Activated CD4-positive, alpha-beta T cell treated with anti-CD3 and anti-CD28 coated beads, Interleukin-2, amount 10 ng/mL, durations not matched to agents 7 days and 5 days (primary cell): ENCODE measurements at places on chromosomes 1 and 21. TPM values are rescaled to one million over a fixed set of nuclear protein-coding genes. Genes with fewer than 3 reads are reported as not detected.

- H3K4me1 ChIP-seq = peaks cover 63% of the 10 kb centered on the region
- peaks cover 34% of the 10 kb centered on the region for H3K36me3 ChIP-seq
- no peaks in the 10 kb centered on the region for H3K27me3 ChIP-seq
- no peak for DNase-seq
- no peak overlapping the region for H3K27ac ChIP-seq
- H3K4me3 ChIP-seq = no peak overlapping the region
Observed at GRCh38 chr1:25546193-25546592, 2.8 kb downstream of the LDLRAP1 start.

- no peak for DNase-seq
- H3K36me3 ChIP-seq = peaks cover 52% of the 10 kb centered on the region
- peak overlapping the region; percentile 68 for H3K27ac ChIP-seq
- H3K4me3 ChIP-seq = no peak overlapping the region
- H3K4me1 ChIP-seq = peaks cover 41% of the 10 kb centered on the region
Observed at GRCh38 chr21:44063151-44063912, 43.9 kb upstream of the PWP2 start.

DNA sequence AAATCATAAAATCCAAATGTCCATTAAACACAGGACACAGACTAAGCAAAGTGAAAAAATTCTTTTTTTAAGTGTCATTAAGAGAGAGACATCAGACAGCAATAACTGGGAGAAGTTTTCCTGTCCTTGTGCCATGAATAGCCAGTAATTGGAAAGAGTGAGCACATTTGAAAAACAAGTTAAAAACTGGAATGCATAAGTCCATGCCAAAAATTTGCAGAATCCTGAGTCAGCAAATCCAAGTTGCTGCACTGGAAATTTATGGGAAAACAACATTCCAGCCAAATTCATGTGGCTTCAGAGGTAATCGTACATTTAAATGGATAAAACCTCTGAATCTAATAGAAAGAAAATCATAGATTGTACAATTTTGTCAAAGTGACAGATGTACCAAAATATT, 291.4 kb downstream of the LRRC40 start:
- no peak overlapping the region for H3K27ac ChIP-seq
- no peak overlapping the region for H3K4me3 ChIP-seq
- no peak for DNase-seq
- no peaks in the 10 kb centered on the region for H3K4me1 ChIP-seq
- no peaks in the 10 kb centered on the region for H3K27me3 ChIP-seq

DNA sequence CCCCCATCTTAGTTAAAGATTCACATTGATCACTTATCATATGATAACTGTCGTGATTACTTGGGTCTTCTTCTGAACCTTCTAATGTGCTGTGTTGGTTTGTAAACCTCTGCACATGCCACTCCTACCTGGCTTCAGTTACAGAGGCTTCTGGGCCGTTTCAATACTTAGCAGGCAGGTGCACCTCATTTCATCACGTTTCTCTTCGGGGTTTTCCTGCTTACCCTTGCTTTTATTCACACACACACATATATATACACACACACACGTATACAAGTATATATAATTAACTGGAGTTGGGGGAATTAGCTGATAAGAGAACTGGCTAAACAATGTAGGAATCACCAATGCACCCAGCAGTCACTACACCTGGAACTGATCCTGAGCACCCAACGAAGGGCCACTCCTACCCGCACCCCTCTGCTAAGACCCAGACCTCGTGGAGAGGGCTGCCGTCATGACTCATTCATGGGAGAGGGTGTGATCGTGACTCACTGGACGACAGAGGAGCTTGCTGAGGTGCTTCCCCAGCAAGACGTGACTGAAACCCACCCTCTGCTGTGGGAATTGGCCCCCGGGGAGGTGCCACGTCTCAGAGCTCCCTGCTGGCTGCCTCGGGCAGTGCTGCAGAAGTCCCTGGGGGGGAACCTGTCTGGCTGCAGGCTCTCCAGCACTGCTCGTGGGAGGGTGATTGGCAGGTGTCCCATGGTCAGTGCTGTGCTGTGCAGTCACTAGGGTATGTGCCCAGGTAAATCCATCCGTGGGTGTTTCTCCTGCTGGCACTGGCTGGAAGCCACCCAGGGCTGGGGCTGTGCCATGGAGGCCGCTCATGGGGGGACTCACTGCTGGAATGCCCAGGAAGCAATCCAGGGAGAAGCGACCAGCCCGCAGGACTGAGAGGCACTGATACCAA, 166.6 kb downstream of the DYRK1A start:
- H3K4me3 ChIP-seq = no peak overlapping the region
- no peak overlapping the region for H3K27ac ChIP-seq
- peaks cover 19% of the 10 kb centered on the region for H3K27me3 ChIP-seq
- no peaks in the 10 kb centered on the region for H3K36me3 ChIP-seq
- DNase-seq = no peak

DNA sequence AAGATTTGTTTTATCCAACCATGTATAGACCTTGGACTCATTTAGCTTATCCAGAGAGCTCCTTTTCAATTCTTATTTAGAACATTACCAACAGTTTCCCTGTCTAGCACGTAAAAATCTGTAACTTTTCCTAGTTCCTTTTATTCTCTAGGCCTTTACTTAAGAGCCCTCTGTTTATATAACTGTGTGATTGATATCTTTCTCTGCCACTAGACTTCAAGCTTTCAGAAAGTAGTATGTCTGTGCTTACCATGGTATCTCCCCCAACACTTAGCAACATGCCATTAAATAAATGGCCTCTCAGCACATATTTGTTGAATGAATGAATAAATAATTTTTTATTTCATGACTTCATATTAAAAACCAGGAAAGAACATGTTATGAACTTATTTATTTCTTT, 209.4 kb downstream of the PTPRC start:
- H3K36me3 ChIP-seq = peaks cover 63% of the 10 kb centered on the region
- H3K4me1 ChIP-seq = peaks cover 1% of the 10 kb centered on the region
- no peak overlapping the region for H3K27ac ChIP-seq
- DNase-seq = no peak
- no peaks in the 10 kb centered on the region for H3K27me3 ChIP-seq
- no peak overlapping the region for H3K4me3 ChIP-seq

DNA sequence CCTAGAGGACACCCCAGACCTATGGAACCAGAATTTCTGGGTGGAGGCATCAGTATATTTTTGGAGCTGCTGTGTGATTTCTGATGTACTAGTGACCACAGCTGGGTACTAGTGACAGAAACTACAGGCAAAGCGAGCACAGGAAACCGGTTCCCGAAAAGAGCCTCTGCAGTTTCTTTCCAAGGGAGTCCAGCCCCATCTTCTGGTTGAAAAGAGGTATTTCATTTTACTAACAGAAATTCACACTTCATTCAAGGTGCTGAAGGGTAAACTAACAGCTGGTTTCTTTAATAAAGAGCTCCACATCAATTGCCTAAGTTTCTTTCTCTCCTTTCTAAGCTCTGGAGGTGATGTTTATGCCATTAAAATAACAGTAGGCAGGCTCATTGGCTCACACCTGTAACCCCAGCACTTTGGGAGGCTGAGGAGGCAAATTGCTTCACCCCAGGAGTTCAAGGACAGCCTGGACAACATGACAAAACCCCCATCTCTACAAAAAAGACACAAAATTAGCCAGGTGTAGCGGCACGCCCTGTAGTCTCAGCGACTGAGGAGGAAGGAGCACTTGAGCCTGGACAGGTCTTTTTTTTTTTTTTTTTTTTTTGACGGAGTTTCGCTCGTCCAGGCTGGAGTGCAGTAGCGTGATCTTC, 22.0 kb downstream of the THAP3 start:
- peak; percentile 51 for DNase-seq
- no peaks in the 10 kb centered on the region for H3K27me3 ChIP-seq
- H3K4me3 ChIP-seq = no peak overlapping the region

GRCh38 chr1:27513528-27513927, 23.6 kb upstream of the WASF2 start:
- no peaks in the 10 kb centered on the region for H3K36me3 ChIP-seq
- H3K4me3 ChIP-seq = no peak overlapping the region
- no peak for DNase-seq

DNA sequence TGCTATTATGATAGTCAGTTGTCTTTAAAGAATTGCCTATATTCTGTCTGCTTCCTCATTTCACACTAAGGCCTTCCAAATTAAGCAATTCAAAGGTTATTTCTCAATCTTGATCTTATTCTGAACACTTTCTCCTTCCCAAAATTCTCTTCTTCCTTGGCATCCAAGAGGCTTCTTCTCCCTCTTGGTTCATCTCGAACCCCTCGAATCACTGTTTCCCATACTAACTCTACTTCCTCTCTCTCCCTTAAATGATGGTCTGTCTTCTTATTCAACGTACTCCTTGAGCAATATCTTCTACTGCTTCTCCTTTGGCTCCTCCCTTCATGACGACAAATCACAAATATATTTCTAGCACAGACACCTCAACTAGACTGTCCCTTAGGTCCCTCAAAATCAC, 4.5 kb downstream of the COPA start:
- H3K4me1 ChIP-seq = peaks cover 35% of the 10 kb centered on the region
- H3K36me3 ChIP-seq = peaks cover 55% of the 10 kb centered on the region
- no peak for DNase-seq
- H3K4me3 ChIP-seq = no peak overlapping the region
- no peak overlapping the region for H3K27ac ChIP-seq

GRCh38 chr1:150765296-150765976, at the start of gene CTSS:
Gene CTSS, minus strand, starts transcription at chr1:150765778. Its CDS starts 1,015 bp downstream, at chr1:150764763.
- peaks cover 5% of the 10 kb centered on the region for H3K27me3 ChIP-seq
- H3K27ac ChIP-seq = peak within 1 kb of the TSS; percentile 92
- peaks cover 36% of the 10 kb centered on the region for H3K36me3 ChIP-seq
- peaks cover 37% of the 10 kb centered on the region for H3K4me1 ChIP-seq
- DNase-seq = peak; percentile 18
- peak within 1 kb of the TSS; percentile 88 for H3K4me3 ChIP-seq

DNA sequence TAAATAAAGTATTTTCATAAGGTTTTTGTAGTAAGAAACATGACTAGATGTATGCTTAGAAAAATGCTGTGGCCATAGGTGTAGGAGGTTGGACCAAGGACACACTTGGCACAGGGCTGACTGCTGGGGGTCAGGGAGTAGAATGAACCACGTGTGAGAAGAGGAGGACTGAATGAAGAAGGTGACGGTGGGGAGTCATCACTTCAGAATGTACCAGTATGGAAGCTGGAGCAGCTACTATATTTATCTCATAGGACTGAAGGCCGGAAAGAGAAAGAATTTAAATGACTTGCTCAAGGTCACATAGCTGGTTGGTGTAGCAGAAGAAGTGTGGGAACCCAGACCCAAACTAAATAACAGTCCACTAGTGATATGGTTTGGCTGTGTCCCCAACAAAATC, 79.8 kb upstream of the HAO2 start:
- no peak overlapping the region for H3K4me3 ChIP-seq
- no peaks in the 10 kb centered on the region for H3K36me3 ChIP-seq
- H3K27me3 ChIP-seq = peaks cover 20% of the 10 kb centered on the region
- no peaks in the 10 kb centered on the region for H3K4me1 ChIP-seq

GRCh38 chr1:4315202-4315601, 339.2 kb upstream of the AJAP1 start:
- H3K27me3 ChIP-seq = no peaks in the 10 kb centered on the region
- no peak for DNase-seq
- no peak overlapping the region for H3K4me3 ChIP-seq

DNA sequence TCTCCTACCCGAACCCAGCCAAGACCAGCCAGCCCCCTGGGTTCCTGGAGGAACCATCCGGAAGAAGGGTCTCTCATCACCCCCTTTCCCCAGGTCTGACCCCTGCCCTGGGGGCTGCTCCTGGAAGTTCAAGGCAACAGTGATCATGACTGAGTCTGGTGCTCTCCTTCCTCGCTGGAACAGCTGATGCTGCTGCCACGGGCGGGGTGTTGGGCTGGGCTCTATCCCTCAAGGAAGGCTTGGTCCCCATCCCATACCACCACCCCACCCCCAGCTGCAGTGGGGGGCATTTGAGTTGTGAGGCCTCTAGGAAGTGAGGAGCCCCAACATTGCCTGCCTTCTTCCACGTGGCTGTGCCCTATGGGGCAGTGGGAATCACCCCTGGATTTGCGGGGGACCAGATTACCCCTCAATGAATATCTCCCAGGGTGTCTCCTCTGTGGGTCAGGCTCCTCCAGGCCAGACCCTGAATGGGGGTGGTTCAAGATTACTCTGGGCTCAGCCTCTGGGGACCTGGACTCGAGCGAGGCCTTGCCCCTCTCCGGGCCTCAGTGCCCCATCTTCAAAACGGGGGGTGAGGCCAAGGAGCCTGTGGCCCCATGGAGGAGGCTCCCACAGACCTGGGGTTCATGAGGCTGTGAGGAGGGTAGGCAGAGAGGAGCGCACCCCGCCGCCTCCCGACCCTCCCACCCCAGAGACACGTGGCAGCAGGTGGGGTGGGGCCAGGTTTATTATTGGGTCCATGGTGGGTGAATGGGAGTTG, 2.8 kb downstream of the MASP2 start:
- no peak for DNase-seq
- H3K27me3 ChIP-seq = no peaks in the 10 kb centered on the region
- no peaks in the 10 kb centered on the region for H3K4me1 ChIP-seq
- no peak overlapping the region for H3K4me3 ChIP-seq

GRCh38 chr1:85022700-85023099, 25.6 kb downstream of the MCOLN3 start:
- no peaks in the 10 kb centered on the region for H3K36me3 ChIP-seq
- H3K27ac ChIP-seq = no peak overlapping the region
- peaks cover 11% of the 10 kb centered on the region for H3K4me1 ChIP-seq

DNA sequence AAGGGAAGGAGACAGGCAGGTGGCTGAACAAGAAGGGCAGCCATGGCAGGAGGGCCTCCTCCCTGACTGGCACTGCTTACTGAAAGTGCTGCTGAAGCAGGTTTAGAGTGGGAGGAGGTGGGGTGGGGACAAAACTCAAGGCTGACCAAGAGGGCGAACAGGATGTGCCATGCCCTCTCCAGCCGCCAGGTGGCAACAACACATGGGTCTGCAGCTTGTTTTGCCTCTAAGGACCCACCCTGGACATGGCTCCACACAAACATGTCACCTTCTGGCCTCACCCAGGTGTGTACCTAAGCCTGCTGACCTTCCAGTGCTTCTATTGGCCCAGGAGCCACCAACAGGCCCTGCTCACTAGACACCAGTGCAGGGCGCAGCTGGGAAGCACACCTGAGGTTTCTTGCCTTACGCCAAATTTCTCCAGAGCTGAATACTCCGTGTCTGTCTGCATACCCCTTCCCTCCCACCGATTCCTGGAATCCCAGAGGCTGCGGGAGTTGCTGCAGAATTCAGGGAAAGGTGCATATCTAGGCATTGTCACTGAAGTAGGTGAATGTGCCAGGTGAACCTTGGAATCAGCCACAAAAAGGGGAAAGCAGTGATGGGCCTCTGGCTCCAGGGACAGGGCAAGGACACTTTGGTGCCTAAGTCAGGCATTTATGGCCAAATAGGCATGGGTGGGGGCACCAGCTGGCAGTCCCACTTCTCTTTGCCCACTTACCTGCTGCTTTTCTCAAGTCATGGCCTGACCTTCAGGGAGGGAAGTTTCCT, 5.3 kb downstream of the PSRC1 start:
- peak; percentile 66 for DNase-seq
- H3K27me3 ChIP-seq = no peaks in the 10 kb centered on the region
- peaks cover 38% of the 10 kb centered on the region for H3K4me1 ChIP-seq
- H3K36me3 ChIP-seq = peaks cover 25% of the 10 kb centered on the region
- H3K27ac ChIP-seq = no peak overlapping the region

RSBN1 gene
- 30.8 TPM for total RNA-seq

PRMT6 gene
- total RNA-seq = 16.4 TPM

SLC16A4 gene
- total RNA-seq = 0.27 TPM

AADACL4 gene
- not detected for total RNA-seq

KIF26B gene
- not detected for total RNA-seq

AGO1 gene
- total RNA-seq = 22.3 TPM

CA14 gene
- not detected for total RNA-seq

IFNLR1 gene
- total RNA-seq = 3.2 TPM
